ENCODE measurements at places on chromosomes 5 and 9.

- no peaks in the 10 kb centered on the region for H3K36me3 ChIP-seq
- no peaks in the 10 kb centered on the region for H3K4me1 ChIP-seq
- no peak overlapping the region for H3K27ac ChIP-seq
- H3K4me3 ChIP-seq: no peak overlapping the region
- no peaks in the 10 kb centered on the region for H3K27me3 ChIP-seq
Observed at GRCh38 chr5:142643634-142644033, 42.3 kb downstream of the FGF1 start.

DNA sequence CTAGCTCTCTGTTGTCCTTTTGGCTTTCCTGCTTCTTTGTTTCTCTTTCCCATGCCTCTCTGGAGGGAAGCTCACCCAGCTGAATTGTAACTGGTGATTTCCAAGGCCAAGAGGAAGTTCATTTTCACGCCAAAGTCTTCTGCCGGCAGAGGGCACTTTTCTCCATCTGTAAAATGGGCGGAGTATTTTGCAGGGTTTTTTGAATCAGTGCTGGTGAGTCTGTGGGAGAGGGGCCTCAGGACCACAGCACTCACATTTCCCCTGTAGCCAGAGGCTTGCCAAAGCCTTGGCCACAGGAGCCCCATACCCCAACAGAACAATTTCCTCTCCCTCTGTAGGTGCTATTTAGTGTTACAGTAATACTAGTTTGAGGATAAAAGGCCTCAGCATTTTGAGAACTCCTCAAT lies 42.3 kb upstream of the MATR3 start:
- no peaks in the 10 kb centered on the region for H3K4me1 ChIP-seq
- H3K36me3 ChIP-seq: no peaks in the 10 kb centered on the region
- H3K27me3 ChIP-seq: no peaks in the 10 kb centered on the region
- no peak overlapping the region for H3K27ac ChIP-seq
- no peak for DNase-seq
- H3K4me3 ChIP-seq: no peak overlapping the region

- H3K27ac ChIP-seq: no peak overlapping the region
- DNase-seq: no peak
- H3K4me1 ChIP-seq: peaks cover 38% of the 10 kb centered on the region
- H3K36me3 ChIP-seq: no peaks in the 10 kb centered on the region
- H3K4me3 ChIP-seq: no peak overlapping the region
- no peaks in the 10 kb centered on the region for H3K27me3 ChIP-seq
Observed at GRCh38 chr5:124905256-124906130, 159.1 kb upstream of the ZNF608 start.

DNA sequence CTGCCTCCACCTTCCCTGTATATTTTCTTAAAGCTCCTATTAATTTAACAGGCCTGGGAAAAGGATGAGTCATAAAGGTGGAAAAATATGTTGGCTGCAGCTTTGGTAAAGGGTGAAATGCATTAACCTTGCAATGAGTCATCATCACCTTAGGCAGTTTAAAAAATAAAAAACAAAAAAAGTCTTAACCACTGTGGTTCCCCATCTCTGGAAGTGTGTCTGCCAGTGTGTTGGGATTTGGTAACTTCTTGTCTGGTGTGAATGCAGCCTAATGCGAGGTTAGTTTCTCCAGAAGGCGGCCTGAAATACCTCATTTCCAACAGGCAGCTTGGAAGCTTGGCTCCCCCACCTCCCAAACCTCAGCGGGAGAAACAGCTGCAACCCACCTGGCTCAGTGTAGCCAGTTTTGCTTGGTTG lies 265.3 kb upstream of the GAS1 start:
- no peaks in the 10 kb centered on the region for H3K36me3 ChIP-seq
- no peak overlapping the region for H3K4me3 ChIP-seq
- no peak overlapping the region for H3K27ac ChIP-seq
- H3K27me3 ChIP-seq: no peaks in the 10 kb centered on the region
- DNase-seq: no peak
